SIG-M5 (cell line): ENCODE measurements at places on chromosomes 11 and 22.

DNA sequence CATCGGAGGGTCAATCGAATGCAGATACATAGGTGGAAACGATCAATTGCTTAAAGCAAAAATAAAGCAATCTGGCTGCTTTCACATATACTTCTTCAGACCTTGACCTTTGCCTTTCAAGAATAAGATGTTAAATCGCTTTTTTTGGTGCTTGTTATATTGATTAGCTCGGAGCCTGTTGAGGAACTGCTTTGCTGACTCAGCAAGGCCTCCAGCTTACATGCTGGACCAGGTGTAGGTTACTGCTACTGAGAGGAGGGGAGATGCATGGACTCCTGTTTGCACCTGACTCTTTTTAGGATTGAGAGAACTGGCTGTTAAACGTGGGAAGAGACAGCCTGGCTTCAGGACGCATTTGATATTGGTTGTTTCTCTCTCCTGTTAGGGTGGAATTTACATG is 31.3 kb upstream of the NELL1 start:
- DNase-seq: no peak

DNA sequence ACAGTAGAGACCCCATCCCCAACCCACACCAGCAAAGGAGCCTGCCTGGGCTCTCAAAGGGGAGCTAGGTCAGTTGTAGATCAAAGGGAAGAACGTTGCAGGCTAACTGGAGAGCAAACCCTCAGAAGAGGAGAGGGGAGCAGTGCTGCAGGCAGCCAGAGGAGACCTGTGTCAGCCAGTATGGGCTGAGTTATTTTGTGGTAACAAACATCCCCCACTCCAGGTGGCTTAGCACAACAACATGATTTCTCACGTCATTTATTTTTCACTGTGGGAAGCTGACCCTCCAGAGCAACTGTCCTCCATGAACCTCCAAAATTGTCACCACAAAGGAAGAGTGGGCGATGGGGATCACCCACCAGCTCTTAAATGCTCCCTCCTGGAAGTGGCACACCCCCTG is 19.8 kb upstream of the SHANK2 start:
- DNase-seq: no peak

DNA sequence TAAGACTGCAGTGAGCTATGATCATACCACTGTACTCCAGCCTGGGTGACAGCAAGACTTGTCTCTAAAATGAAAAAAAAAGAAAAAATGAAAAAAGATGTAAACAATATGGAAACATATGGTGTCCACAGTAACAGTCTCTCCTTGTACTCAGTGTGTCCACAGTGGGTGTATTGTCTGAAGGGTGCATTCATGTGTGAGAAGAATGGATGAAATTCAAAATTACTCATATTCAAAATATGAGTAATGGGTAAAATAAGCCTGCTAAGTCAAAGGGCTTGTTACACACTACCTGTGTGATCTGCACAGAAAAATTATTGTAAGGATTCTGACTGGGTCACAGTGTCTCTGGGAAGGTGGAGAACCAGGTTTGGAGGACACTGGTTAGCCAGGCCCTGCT is 26.9 kb downstream of the PPFIA1 start:
- DNase-seq: no peak

DNA sequence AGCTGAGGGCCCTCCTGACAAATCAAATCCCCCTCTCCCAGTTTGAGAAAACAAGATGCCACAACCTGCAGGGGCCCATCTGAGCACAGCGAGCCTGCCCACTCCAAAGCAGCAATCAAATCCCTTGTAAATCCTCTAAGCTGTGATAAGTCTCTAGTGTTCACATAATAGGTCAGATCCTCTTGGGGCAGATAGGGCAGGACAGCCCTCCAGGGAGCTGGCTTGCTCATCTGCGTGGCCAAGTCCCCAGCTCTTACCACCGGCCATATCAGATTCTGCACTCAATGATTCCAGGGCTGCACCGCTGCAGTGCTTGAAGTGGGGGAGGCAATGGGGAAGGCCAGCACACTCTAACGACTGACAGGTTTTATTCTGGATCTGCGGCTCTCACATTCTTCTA is 29.6 kb upstream of the FLI1 start:
- no peak for DNase-seq

GRCh38 chr11:84476581-84476980 is 1150.6 kb downstream of the DLG2 start:
- DNase-seq: no peak

- no peak for DNase-seq
These were observed 741 bp upstream of the NAV2 start for GRCh38 chr11:19711911-19712280.

- no peak for DNase-seq
These were observed 9.9 kb upstream of the APOBEC3A start for GRCh38 chr22:38947321-38948140.

DNA sequence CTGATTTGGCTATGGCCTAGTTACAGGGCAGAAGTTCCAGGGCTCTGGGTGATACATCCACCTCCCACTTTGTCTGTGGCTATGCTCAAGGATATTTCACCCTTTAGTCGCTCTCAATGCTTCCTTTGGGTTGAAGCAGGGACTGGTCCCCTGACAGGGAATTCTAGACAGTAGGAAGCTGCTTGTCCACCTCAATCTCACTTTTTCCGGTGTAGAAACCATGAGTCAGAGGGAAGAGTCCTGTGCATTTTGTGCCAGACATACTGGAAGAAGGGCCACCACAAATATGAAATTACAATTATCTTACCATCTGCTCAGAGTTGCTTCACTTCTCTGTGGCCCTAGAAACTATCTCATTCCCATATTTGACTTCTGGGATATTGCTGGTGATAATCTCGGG is 413.7 kb upstream of the FAT3 start:
- DNase-seq: no peak

- no peak for DNase-seq
These were observed 84.9 kb downstream of the C11orf91 start for GRCh38 chr11:33615751-33616150.

GRCh38 chr11:119726585-119727522 is 2.1 kb downstream of the NECTIN1 start:
- DNase-seq: no peak
